Activated CD4-positive, alpha-beta T cell treated with anti-CD3 and anti-CD28 coated beads for 36 hours (primary cell): ENCODE measurements at places on chromosomes 5 and 9. TPM values are rescaled to one million over a fixed set of nuclear protein-coding genes. Genes with fewer than 3 reads are reported as not detected.

- H3K36me3 ChIP-seq: no peaks in the 10 kb centered on the region
- H3K4me1 ChIP-seq: no peaks in the 10 kb centered on the region
- H3K27ac ChIP-seq: no peak overlapping the region
- no peak for DNase-seq
- H3K27me3 ChIP-seq: no peaks in the 10 kb centered on the region
Observed at GRCh38 chr9:129289883-129290282, 111.8 kb upstream of the IER5L start.

GRCh38 chr9:132595319-132595718 lies 12.9 kb downstream of the BARHL1 start:
- no peaks in the 10 kb centered on the region for H3K4me1 ChIP-seq
- no peak for DNase-seq
- H3K27ac ChIP-seq: no peak overlapping the region
- H3K36me3 ChIP-seq: peaks cover 48% of the 10 kb centered on the region
- peaks cover 16% of the 10 kb centered on the region for H3K27me3 ChIP-seq

ALDH1A1 gene
- total RNA-seq: not detected

DNA sequence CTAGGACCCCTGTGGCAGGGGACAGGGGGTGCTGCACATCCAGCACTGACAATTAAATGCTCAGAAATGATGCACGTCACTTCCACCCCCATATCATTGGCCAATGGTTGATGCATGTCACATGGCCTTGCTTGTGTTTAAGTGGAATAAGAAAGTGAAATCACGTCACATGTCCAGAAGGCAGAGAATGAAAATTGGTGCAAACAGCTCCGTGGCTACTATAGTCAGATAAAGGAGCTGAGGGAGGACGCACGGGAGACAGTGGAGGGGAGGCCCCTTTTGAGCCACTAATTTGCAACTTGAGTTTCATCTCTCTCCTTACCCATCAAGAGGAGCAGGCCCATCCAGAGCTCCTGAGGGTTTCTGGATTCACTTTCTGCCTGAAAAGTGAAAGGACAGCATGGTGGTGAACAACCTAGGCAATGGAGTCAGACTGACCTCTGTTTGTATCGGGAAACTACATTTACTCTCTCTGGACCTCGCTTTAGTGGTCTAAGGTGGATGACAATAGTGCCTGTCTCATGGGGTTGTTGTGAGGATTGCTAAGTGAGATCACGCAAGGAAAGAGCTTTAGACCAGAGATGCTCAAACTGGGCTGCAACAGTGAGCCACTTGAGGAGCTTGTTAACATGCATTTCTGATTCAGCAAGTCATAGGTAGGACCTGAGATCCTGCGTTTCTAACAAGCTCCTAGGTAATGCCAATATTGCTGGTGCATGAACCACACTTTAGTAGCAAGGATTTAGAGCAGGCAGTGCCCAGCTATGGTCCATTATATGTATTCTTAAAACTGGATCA lies 133.9 kb upstream of the ADRA1B start:
- peak; percentile 11 for DNase-seq
- H3K4me1 ChIP-seq: peaks cover 18% of the 10 kb centered on the region
- H3K27me3 ChIP-seq: peaks cover 34% of the 10 kb centered on the region
- H3K4me3 ChIP-seq: no peak overlapping the region
- no peaks in the 10 kb centered on the region for H3K36me3 ChIP-seq

GABRB2 gene
- not detected for total RNA-seq

DNA sequence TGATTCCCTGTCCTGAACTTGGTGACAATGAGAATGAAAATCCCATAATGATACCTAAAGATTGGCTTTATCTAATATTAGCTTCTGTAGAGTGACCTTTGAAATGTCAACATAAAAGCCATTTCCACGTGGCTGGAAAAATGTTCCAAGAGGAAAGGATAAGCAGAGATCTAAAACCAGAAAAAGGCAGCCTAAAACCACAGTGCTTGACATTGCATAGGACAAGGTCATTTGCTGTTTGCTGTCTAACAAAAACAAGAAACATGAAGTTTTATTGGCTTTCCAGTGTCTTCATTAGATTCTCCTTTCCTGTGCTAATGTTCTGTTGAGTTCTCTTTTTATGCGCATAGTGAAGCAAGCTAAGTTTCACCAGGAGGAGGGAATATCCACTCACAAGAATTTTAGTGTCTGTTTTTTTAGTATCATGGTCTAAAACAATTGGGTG lies 44.6 kb downstream of the CPEB4 start:
- H3K27me3 ChIP-seq: no peaks in the 10 kb centered on the region
- DNase-seq: no peak
- peaks cover 2% of the 10 kb centered on the region for H3K36me3 ChIP-seq
- H3K4me1 ChIP-seq: peaks cover 10% of the 10 kb centered on the region
- no peak overlapping the region for H3K27ac ChIP-seq

DNA sequence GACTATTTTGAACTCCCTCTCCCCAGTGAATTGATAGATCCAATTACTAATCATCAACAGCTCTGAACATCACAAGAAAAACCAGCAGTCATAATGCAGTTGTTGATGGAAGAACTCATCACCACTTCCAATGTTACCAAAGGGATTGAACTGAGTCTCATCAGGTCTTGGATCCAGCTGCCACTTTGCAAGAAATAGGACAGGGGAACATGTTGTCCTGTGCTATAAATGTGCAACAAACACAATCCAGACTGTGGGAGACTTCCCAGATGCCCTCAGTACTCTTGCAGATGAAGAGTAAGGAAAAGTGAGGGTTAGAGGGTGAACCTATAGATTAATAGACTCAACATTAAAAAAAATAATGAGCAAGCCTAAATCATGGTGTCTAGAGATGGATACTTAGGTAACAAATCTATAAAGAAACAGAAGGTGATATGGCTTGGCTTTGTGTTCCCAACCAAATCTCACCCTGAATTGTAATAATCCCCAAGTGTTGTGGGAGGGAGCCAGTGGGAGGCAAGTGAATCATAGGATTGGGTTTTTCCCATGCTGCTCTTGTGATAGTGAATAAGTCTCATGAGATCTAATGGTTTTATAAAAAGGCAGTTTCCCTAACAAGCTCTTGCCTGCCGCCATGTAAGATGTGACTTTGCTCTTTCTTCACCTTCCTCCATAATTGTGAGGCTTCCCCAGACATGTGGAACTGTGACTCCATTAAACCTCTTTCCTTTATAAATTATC lies 63.4 kb upstream of the PAPPA start:
- H3K27me3 ChIP-seq: no peaks in the 10 kb centered on the region
- H3K27ac ChIP-seq: no peak overlapping the region
- H3K36me3 ChIP-seq: no peaks in the 10 kb centered on the region
- H3K4me1 ChIP-seq: no peaks in the 10 kb centered on the region
- H3K4me3 ChIP-seq: no peak overlapping the region

DNA sequence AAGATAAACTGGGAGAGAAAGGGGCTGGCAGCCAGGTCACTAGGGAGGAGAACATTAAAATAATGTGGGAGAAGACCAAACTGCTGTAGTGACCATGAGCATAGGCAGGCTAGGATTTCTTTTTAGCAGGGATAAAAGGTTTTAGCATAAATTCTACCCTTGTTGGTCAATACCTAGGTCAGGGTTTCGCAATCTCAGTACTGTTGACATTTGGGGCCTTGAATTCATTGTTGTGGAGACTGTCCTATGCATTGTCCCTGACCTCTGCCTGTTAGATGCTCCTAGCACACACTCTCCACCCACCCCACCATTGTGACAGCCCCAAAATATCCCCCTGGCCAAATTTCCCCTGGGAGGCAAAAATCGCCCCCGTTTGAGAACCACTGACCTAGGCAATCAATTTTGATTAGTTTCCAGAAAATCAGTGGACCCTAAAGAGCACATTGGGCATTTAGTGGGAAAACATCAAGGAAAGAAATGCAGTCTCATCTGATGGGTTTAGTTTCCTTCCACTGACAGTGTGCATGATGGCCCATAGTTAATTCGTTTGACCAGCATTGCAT lies 181.4 kb downstream of the NTRK2 start:
- no peaks in the 10 kb centered on the region for H3K27me3 ChIP-seq
- H3K4me3 ChIP-seq: no peak overlapping the region
- DNase-seq: no peak
- H3K27ac ChIP-seq: no peak overlapping the region

DNA sequence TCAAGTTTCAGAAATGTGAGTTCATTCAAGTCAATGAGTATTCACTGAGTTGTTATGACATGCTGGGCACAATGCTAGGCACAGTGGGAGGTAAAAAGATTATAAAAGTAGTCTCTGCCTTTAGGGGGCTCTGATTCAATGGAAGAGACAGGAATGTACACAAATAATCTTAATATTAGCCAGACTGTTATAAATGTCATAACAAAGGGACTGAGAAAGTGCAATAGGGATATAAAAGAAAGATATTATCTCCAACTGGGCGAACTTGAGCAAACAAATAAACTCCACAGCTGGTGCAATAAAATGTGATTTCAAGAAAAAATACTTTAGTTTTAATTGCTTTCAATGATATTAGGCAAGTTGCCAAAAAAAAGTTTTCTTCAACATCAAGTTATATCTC lies 755.2 kb downstream of the BRINP1 start:
- no peaks in the 10 kb centered on the region for H3K36me3 ChIP-seq
- no peak overlapping the region for H3K27ac ChIP-seq
- H3K27me3 ChIP-seq: no peaks in the 10 kb centered on the region
- no peaks in the 10 kb centered on the region for H3K4me1 ChIP-seq

DNA sequence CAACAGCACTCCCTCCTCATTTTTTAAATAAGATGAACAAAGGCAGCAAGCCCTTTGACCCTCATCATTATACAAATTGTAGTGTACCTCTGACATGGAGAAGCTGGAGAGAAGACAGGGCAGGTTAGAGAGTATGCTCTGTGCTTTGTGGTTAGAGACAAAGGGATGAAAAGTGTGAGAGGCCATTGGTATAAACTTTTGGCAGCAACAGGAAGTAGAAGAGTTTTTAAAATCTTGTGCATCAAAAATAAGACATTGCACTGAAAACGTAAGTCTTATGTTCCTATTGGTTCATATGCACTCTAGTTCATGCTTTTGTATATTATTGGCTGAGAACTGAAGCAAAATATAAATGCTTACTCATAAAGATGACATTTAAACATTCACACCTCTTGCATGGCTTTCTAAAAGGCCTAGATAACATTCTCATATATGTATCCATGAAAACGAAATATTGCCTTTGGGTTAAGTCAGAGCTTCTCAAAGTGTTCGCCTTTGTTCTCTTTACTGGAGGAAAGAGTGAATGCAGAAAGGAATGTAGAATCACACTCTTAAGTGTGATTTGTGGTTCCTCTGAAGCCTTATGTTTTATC lies 158.0 kb downstream of the PALM2AKAP2 start:
- DNase-seq: no peak
- H3K4me3 ChIP-seq: no peak overlapping the region
- no peaks in the 10 kb centered on the region for H3K36me3 ChIP-seq
- H3K4me1 ChIP-seq: peaks cover 45% of the 10 kb centered on the region
- peaks cover 3% of the 10 kb centered on the region for H3K27me3 ChIP-seq
- peak overlapping the region; percentile 86 for H3K27ac ChIP-seq
